ENCODE measurements at places on chromosomes 6 and 20.

DNA sequence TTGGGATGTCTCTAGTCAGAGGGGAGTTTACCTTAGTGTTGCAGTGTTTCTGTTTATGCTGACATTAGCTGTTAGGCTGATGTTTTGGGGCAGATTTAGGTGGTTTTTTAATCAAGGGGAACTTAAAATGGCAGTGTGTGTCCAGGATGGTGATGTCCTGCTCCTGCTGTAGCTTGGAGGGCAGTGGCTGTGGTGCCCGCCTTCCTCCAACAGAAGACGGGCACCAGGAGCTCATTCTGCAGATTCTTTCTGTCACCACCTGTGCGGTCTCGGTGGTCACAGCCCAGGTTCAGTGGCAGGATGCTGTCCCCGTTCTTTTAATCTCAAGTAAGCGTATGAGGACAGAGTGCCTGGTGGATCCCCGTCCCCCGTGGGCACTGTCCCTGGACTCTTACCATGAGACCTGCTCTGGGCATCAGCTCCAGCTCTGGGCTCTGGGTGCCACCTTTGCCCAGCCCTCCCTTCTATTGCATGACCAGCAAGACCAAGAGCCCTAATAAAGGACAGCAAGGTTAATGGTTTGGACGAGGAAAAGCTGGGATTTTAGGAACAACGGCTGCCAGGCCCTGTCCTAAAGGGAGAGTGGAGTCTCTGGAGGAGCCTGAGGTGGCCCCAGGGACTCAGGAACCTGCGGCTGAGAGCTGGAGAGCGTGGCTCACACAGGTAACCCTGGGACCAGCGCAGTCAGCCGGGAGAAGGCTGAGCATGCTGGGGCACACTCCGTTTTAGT is 217.3 kb downstream of the ERMARD start:
- DNase-seq = no peak

DNA sequence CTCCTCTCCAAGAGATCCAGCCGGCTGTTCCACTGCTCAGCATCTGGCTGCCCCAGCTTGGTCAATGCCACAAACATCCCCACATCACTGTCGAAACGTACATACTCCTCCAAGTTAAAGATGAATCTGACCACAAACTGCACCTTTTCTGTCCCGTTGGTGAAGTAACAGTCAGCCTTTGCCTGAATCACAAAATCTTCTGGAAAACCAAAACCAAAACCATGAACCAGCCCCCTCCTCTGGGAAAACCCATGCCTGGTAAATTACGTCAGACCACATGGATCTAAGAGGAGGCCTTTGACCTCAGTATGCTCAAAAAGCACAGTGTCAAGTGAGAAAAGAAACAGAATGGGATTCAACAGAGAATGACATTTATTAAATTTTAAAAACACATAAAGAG is 1.7 kb downstream of the HLA-DOB start:
- peak; percentile 51 for DNase-seq

DNA sequence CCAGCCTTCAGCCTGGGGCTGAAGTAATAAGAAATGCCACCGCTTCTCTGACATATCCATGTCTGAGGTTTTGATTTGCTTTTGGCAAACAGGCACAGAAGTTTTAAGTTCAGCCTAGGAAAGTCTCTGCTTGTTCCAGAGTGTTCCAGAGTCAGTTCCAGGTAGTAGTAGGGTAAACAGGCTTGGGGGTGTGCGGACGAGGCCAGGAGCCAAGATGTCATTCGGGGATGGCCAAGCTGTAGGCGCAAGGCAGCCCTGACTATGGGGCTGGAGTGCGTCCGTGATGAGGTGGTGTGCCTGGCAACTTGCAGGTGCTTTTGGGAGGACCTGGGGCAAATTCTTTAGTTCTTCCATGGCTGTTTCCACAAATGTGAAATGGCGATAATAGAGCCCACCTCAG is 60.3 kb downstream of the IRF4 start:
- no peak for DNase-seq

DNA sequence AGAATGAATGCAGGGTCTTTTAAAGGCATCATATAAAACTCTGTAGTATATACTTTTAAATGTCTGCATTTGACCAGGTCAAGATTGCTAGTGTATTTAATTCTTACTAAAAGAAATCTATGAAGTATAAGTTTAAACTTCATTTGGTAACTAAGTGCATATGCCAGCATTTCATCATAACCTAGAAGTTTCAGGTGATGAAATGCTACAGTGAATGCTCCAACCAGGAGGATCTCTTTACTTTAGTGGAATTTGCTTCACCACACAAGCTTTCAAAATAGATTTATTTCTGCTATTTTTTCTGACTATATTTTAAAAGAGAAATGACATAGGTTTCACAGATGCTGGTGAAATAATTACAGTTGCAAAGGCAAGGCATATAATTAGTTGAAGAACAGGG is 141.9 kb downstream of the HIVEP2 start:
- DNase-seq = peak; percentile 39

- no peak for DNase-seq
Observed at GRCh38 chr6:144580039-144580438, 294.9 kb downstream of the UTRN start.

DNA sequence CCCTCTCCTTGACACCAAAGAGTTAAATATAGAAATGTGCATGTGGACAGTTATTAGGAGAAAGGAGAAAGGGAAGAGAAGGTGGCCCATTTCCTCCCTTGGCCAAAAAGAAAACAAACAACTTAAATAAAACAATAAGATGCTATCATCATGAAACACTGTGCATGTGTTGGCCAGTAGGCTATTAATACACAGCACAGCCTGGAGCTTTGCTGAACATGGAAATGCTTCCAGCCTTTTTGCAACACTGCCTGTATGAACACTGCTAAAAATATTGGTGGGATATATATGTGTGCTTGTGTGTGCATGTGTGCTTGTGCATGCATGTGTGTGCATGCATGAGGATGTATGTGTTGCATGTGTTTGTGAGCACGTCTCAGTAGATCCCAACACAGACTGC is 100.4 kb downstream of the LY86 start:
- no peak for DNase-seq

GRCh38 chr6:24441599-24441904 is 38.8 kb downstream of the MRS2 start:
- DNase-seq = no peak

DNA sequence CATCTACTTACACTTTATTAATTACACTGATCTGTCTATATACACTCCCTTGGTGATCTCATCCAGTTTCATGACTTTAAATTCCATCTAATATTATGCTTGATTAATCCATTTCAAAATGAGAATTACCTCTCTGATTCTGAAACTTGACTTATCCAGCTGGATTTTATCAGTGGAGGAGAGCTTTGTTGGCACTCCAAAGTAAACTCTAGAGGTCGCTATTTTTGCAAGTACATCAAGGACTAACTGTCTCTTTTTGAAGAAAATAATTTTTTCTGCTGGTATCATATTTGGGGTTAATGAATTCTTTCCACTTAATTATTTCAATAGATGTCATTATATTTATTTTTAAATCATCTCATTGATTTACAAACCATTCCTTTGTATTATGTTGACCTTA is 630.3 kb upstream of the MAN1A1 start:
- no peak for DNase-seq

- DNase-seq = no peak
Observed at GRCh38 chr6:156657296-156657695, 119.9 kb upstream of the ARID1B start.

DNA sequence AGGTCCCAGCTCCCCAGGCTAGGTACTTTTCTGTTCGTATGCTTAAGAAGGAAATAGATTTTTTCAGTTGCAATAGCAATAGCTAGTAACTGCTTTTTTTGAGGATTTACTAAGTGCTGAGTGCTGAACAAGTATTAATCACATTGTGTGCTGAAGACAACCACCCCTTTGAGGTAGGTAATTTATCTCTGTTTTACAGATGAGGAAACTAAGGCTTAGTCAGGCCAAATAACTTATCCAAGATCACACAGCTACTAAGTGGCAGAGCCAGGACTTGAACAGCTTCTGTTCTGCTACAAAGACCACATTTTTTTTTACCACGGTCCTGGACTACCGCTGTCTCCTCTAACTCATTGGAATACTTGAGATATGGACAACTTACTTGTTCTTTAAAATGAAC is 39.8 kb downstream of the LRRN4 start:
- DNase-seq = no peak

- DNase-seq = no peak
Observed at GRCh38 chr20:56865055-56865454, 235.9 kb downstream of the TFAP2C start.

DNA sequence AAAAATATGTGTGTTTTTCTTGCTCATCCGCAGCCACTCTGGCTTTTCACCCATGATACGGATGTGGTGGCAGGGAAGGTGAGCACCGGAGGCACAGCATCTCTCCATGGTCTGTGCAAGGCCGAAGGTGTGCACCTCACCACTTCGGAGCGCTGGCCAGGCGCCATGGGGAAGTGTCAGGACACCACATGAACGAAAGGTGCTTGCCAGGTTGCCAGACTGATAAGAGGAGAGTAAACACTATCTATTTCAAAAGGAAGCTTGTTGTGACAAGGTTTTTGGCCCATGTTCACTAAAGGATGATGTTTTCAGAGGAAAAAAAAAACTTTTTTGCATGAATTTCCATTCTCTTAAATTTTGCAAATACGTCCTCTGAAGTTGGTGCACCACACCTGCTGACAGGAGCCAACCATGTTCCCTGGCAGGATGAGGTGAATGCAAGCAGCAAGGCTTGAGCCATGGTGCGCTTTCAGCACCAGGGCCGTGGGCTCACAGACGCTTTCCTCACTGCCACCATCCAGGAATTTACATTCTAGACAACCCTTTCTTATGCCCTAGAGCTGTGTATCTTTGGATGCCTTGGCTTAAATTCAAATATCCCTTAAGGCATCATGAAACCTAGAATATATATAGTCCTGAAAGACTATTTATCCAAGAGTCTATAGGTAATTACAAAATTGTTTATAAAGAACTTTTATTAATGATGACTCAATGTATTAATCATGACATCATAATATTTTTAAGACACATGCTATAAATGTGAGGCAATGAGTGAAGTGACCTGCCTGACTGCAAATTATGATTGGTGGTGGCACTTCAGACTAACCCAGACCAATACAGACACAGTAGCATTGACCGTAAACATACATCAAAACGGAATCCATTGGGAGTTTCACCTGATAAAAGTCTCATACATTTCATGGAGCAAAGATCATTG is 234.5 kb downstream of the TFAP2A start:
- no peak for DNase-seq

- no peak for DNase-seq
Observed at GRCh38 chr6:73537677-73538076, 16.8 kb upstream of the EEF1A1 start.

DNA sequence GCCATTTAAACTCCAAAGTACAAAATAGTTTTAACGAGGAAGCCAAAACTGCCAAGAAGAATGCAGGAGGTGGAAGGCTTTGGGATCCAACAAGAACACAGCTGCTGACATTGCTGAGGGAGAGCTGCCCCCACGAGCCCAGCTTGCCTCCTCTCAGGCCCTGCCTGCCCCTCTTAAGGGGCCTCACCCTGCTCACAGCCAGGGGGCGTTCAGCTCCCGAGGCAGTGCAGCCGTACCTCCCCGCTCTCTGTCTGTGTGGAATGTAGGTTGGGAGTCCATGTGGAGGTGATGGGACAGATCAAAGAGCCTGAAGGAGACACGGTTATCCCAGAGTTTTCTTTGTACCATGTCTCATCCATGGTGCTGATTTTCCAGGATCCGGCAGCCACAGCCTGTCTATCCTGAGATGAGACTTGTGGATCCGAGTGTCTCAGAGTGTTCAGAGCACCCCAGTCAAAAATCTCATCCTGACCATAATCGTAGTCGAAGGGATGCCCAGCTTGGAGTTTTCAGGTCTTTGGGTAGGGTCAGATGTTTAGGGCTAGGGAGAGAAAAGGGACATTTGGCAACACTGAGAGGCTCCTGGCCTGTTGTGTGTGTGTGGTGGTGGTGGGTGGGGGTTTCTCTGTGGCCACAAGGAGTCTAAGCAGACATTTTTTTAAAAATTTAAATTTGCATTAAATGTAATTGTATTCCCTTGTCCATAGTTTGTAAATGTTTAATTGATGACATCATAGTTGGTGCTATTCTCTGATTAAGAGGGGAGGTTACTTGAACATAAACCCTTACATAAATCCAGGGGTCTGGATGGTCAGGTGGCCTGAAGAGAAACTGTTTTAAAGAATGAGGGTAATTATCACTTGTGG is 111.4 kb upstream of the CLDN20 start:
- no peak for DNase-seq

DNA sequence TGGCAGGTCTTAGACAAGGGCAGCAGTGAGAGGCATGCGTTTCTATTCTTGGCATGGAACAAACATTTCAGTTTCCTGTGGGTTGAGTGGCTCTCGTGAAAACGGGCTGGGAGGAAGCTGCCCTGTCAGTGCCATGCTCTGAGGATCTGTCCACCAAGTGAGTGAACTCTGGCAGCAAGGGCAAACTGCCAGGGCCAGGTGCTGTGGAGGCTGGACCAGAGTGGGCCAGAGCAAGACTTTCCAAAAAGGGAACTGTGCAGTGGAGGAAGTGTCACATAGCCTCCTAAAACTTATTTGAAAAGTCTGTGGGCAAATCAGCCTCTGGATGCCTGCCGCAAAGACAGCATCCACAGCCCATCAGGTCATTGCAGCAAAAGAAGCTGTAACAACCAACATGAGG is 44.2 kb upstream of the TAB2 start:
- DNase-seq = no peak

GRCh38 chr6:125293587-125293986 is 8.2 kb downstream of the HDDC2 start:
- no peak for DNase-seq

- no peak for DNase-seq
Observed at GRCh38 chr20:1390581-1391403, 2.1 kb downstream of the FKBP1A start.

DNA sequence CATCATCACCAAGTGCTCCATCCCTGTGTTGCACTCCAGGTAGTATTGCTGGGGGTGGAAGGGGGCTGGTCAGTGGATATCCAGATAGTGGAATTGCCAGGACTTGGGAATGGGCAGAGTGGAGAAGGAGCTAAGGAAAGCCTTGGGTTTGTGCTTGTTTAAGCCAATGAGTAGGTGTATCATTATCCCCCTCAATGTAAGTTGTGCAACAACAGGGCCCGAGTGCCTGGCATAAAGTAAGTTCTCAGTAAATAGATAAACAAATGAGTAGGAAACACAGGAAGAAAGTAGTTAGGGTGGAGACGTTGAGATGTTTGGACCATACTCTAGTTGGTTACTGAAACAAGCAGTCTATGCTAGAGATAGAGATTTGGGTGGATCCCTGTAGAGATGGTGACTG is 9.8 kb downstream of the CCND3 start:
- DNase-seq = no peak

- DNase-seq = no peak
Observed at GRCh38 chr20:45921337-45922189, 9.6 kb upstream of the PLTP start.

GRCh38 chr6:6588064-6588923 is at the start of gene LY86:
TSS of gene LY86 (plus strand) at chr6:6588720. CDS start at chr6:6588735, 15 bp downstream.
- DNase-seq = peak; percentile 3
